ENCODE measurements at places on chromosomes 7 and 10. TPM values are rescaled to one million over a fixed set of nuclear protein-coding genes. Genes with fewer than 3 reads are reported as not detected.

Gene NCF1
- polyA plus RNA-seq: 3.5 TPM

GRCh38 chr7:50851451-50851850, 68.8 kb upstream of the GRB10 start:
- H3K27me3 ChIP-seq: no peaks in the 10 kb centered on the region
- H3K4me3 ChIP-seq: no peak overlapping the region
- no peak for DNase-seq

- peaks cover 10% of the 10 kb centered on the region for H3K27me3 ChIP-seq
- no peak for DNase-seq
- no peak overlapping the region for H3K27ac ChIP-seq
- no peak overlapping the region for H3K4me3 ChIP-seq
These were observed 24.4 kb downstream of the PLXNA4 start for GRCh38 chr7:132551886-132552285.

DNA sequence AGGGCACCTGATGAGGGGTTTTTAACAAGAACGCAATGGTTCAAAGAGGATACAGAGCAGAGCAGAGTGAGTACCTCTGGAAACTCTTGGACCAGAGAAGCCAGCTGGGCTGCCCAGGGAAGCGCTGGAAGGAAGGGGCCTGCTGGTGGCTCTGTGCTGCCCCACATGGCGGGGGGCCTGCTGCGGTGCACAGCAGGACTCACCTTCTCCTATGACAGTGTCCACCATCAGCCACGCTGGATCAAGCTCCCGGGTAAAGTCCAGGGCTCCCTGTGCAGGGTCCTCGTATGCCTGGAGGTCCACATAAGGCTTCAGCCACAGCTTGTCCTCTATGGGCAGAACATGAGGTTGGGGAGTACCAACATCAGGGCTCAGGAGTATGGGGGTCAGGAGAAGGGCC, 12.5 kb downstream of the EPHA1 start:
- no peaks in the 10 kb centered on the region for H3K36me3 ChIP-seq
- H3K4me3 ChIP-seq: no peak overlapping the region
- DNase-seq: no peak
- H3K27me3 ChIP-seq: no peaks in the 10 kb centered on the region
- peaks cover 15% of the 10 kb centered on the region for H3K4me1 ChIP-seq

DNA sequence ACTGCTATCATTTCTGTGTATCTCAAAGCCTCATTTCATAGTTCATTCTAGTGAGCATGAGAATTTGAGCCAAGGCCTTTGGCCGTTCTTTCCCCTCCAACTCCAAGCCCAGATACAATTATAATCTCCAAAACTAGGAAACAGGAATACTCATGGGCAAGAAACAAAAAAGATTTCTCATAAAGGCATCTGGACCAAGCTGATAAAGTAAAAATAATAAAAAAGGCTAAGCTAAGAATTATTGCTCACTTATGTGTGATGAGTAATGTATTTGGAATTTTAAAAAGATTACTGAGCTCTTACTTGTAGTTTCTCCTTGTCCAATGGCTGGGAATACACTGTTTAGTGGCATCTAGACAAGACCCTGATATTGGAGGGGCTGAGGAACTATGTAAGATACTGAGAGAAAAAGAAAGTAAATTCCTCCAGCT, 196.4 kb upstream of the POM121L12 start:
- peaks cover 5% of the 10 kb centered on the region for H3K36me3 ChIP-seq
- H3K4me1 ChIP-seq: no peaks in the 10 kb centered on the region
- no peak overlapping the region for H3K4me3 ChIP-seq
- peaks cover 2% of the 10 kb centered on the region for H3K27me3 ChIP-seq
- no peak for DNase-seq

GRCh38 chr7:64651632-64652165, 14.2 kb upstream of the ZNF107 start:
- no peak overlapping the region for H3K4me3 ChIP-seq
- H3K27me3 ChIP-seq: no peaks in the 10 kb centered on the region
- H3K27ac ChIP-seq: no peak overlapping the region

Gene SORCS3
- not detected for polyA plus RNA-seq

Gene SLC16A12
- polyA plus RNA-seq: not detected

DNA sequence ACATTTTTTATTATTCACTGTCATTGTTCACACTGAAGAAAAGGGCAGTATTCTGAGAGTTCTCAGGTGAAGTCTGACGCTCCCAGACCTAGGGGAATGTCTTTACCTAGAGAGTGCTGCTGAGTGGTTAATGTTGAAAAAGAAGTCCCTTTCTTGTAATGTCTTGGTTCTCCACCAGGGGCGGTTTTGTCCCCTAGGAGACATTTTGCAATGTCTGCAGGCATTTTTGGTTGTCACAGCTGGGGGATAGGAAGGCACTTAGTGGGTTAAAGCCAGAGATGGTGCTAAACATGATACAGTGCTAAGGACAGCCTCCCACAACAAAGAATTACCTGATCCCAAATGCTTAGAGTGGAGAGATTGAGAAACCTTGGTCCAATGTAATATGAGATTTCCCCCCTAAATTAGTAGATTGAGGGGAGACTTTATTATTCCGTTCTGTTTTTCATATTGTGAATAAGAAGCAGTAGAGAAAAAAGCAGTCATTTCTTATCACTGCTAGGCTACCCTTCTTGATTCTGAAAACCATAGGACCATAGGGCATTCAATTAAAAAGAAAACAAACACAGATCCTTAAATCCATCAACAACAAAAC, 13.1 kb downstream of the UMAD1 start:
- H3K27ac ChIP-seq: no peak overlapping the region
- H3K27me3 ChIP-seq: no peaks in the 10 kb centered on the region
- no peak overlapping the region for H3K4me3 ChIP-seq
- peak; percentile 8 for DNase-seq

GRCh38 chr10:132514821-132515520, 22.6 kb upstream of the INPP5A start:
- no peak overlapping the region for H3K27ac ChIP-seq
- no peak for DNase-seq
- H3K4me1 ChIP-seq: no peaks in the 10 kb centered on the region
- no peaks in the 10 kb centered on the region for H3K27me3 ChIP-seq
- no peaks in the 10 kb centered on the region for H3K36me3 ChIP-seq

- peak overlapping the region; percentile 98 for H3K27ac ChIP-seq
- DNase-seq: no peak
- peaks cover 5% of the 10 kb centered on the region for H3K27me3 ChIP-seq
- peaks cover 39% of the 10 kb centered on the region for H3K4me1 ChIP-seq
- peaks cover 4% of the 10 kb centered on the region for H3K36me3 ChIP-seq
These were observed 1.1 kb downstream of the FIS1 start for GRCh38 chr7:101243646-101244374.

DNA sequence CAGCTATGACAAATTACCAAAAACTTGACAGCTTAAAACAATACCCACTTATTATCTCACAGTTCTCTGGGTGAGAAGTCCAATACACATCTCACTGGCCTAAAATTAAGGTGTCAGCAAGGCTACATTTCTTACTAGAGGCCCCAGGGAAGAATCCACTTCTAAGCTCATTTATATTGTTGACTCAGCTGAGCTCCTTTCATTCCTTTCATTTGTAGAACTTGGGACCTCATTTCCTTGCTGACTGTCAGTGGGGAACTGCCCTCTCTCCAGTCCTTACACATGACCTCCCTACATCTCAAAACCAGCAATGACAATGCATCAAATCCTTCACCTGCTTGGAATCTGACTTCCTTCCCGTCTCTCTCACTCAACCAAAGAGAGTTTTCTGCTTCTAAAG, 240.3 kb downstream of the IPMK start:
- H3K27ac ChIP-seq: no peak overlapping the region
- peaks cover 2% of the 10 kb centered on the region for H3K27me3 ChIP-seq
- no peak overlapping the region for H3K4me3 ChIP-seq
- no peaks in the 10 kb centered on the region for H3K36me3 ChIP-seq

DNA sequence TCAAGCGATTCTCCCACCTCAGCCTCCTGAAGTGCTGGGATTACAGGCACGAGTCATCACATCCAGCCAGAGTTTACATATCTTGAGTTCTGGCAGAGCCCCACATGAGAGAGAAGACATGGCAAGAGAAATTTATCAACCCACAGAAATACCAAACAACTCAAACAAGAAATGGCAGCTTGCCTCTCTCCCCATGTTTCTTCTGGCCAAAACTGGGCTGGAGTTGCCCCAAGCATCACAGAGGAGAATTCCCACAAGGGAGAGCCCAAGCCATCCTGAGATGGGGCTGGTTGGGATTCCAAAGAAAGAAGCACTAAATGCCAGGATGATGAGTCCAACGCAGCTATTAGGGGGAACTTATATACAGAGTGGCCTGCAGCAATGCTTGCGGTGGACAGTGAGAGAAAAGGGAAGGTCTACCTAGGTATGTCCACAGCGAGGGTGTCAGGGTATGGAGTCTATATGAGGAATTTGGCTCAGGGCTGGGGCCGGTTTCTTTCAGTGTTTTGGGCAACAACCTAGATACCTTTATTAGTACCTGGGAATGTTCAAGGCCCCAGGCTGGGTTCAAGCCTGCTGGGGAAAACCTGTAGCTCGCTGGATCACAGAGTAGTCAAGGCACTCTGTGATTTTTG, 14.5 kb upstream of the PAX4 start:
- H3K4me3 ChIP-seq: no peak overlapping the region
- H3K27me3 ChIP-seq: peaks cover 13% of the 10 kb centered on the region
- H3K27ac ChIP-seq: no peak overlapping the region
- DNase-seq: no peak
- H3K36me3 ChIP-seq: no peaks in the 10 kb centered on the region

- no peak for DNase-seq
- no peak overlapping the region for H3K27ac ChIP-seq
- no peaks in the 10 kb centered on the region for H3K4me1 ChIP-seq
- no peak overlapping the region for H3K4me3 ChIP-seq
- peaks cover 2% of the 10 kb centered on the region for H3K27me3 ChIP-seq
These were observed 254.1 kb upstream of the IGFBP3 start for GRCh38 chr7:46175221-46175620.

Measured in immature natural killer cell (primary cell).